Epithelial cell of esophagus (primary cell): ENCODE measurements at places on chromosomes 2 and 18.

- DNase-seq = peak; percentile 41
Observed at GRCh38 chr2:10489842-10490555, 41.9 kb upstream of the ODC1 start.

DNA sequence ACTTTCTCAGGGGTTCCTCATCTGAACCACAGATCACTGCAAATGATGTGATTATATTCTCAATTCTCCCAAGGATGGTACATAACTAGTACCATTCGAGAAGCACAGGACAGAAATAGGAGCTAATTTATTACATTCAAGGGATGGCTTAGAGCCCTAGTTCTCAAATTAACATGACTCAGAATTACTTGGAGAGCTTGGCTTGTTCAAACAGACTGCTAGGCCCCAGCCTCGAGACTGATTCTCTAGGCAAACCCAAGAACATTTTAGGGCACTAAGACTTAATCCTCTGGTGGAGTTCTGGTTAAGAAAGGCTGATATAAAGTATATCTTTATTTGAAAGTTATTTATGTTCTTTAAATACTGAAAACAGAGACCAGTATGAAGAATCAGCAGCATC is 35.8 kb downstream of the HIBCH start:
- peak; percentile 57 for DNase-seq

GRCh38 chr2:108967757-108968156 is 21.3 kb downstream of the EDAR start:
- DNase-seq = no peak

DNA sequence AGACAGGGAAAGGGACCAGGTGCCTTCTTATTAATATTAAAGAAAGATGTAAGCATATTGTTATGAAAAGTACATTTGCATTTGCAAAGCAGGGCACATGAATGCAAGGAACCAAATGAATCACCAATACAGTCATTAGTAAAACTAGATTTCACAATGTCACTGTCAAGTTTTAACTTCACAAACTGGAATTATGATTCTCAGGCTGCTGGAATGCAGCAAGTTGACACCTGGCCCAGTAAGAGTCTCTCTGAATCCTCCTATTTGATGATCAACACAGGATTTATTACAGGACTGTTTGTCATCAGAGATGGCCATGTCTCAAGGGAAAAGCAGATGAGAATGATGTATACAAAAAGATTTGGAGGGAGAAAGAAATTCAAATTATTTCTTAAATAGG is 72.9 kb upstream of the STK39 start:
- DNase-seq = peak; percentile 94

DNA sequence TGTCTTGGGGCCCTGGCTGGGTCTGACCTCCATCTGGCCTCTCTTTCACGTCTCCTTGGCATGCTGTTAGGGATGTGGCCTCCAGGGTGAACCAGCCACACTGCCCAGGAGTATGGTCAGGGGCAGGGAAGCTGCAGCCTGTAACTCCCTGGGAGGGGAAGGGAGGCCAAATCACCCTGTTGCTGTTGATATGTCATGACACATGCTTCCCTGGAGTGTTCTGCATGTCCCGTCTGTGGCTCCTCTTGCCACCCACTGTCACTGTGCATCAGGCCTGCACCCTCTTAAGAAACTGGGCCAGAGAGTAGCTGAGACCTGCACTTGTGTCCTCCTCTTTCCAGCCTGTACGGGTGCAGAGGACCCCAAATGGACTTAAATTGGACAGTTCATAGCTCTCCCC is 221.3 kb downstream of the FHOD3 start:
- DNase-seq = no peak

DNA sequence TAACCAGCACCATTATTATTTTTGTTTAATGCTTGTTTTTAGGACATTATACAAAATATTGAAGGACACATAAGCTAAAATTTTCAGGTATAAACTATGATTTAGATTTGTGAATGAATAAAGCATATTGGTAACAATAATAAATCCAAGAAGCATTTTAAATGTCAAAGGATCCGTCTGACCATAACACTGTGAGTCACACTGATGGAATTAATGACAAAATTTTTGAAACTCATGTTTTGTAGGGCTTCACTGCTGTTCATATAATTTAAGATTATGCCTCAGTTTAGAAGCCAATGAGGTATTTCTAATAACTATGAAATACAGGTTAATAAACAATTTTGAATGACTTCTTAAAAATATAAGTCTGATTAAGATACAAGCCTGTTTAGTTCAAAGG is 124.6 kb downstream of the TMEFF2 start:
- DNase-seq = no peak

DNA sequence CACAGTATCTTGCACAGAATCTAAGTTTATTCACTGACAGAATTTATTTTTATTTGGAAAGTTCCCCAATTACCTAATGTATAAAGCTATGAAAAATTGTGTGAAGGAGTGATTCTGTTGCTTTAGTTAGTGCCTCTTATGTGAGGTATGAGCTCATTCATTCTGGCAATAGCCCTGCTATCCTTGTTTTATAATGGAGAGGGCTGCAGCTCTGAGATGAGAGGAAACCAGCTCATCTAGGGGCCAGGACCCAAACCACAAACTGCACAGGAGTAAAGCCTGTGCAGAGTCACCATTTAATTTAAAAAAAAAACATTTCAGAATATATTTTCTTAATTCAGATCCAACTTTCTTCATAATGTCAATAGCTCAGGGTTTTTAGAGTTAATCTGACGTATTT is 383.0 kb downstream of the TMEM182 start:
- DNase-seq = no peak

GRCh38 chr2:128631698-128632500 is 313.2 kb upstream of the HS6ST1 start:
- DNase-seq = no peak

DNA sequence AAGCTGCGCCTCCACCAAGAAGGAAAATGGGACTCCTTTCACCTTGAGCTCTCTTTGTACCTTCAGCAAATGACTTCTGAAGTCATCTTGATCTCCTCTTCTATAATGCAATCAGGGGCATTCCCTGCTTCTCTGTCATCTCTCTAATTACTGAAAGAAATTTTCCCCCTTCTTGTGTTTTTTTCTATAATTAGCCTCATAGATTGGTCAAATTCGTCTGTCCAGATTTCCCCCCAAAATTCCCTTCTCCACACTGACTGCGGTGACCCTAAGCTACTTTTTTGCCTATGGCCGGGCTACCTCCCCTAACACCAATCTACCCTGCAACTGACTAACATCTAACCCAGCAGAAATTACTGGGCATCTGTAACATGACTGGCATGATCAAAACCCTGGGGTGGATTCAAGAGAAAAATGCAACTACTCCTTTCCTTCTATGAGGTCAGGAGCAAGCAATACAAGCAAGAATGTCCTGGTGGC is 168.6 kb downstream of the BCL2 start:
- DNase-seq = peak; percentile 11

DNA sequence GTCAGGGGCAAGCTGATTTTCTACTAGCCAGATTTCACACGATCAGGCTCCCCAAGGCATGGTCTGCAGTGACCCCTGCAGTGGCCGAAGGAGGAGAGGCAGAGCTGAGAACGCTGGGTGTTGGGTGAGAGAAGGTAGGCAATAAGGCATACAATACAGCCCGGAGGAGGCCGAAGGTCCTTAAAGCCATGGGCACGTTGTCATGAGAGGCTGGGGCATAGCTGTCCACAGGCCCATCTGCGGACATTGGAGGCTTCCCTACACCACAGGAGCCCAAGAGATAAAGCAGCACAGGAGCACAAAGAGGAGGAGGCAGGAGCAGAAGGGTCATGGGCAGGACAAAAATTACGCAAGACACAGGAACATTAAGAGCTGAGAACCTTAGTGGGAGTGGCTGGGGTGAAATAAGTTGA is 16.7 kb upstream of the BZW1 start:
- peak; percentile 36 for DNase-seq

DNA sequence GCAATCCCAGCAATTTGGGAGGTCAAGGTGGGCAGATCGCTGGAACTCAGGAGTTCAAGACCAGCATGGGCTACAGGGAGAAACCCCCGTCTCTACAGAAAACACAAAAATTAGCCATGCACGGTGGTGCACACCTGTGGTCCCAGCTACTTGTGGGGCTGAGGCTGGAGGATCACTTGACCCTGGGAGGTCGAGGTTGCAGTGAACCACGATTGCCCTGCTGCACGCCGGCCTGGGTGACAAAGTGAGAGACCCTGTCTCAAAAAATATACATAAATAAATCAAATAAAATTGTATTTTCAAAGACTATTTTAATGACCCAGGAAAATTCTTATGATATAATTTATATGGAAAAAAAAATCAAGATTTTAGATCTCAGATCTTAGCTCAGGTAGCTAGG is 191.5 kb downstream of the ZFP36L2 start:
- DNase-seq = no peak

DNA sequence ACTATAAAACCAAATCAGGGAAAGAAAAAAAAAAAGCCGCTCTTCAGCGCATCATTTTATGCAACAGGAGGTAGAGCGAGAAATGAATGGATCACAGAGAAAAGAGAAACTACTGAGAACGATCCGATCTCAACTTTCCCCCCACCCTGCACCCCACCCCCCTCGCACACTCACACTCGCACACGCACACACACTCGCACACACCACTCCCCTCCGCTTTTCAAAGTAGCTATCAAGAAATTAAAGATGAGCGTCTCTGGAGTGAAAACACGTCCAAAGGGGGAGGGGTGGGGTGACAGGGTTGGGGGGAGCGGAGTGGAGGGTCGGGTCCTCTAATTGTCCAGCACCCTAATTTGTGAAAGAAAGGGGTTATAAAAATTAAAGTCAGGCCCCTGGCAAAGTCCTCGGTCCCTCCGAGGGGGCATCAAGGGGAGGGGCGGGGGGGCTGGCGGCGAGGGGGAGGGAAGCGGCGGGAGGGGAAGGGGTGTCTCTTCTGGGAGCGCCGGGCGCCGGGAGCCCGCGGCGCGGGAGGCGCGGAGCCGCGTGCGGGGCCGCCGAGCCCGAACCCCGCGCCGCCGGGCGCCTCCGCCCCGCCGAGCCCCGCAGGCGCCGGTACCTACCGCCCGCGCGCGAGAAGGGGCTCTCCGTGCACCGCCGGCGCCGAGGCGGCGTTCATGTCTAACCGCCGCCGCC is 428 bp downstream of the TCF4 start:
- DNase-seq = no peak

DNA sequence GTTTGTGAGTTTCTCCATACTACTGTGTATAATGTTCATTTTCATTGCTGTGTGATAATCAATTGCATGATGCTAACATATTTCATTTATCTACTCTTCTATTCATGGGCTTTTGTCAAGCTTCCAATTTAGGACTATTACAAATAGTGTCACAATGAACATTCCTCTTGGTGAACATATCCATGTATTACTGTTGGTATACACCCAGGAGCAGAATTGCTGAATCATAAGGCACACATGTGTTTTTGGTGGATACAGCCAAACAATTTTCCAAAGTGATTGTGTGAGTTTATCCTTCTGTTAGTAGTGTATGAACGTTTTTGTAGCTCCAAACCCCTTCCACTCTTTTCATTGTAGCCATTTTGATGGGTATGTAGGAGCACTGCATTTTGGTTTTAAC is 101.6 kb upstream of the COPS8 start:
- DNase-seq = peak; percentile 52

GRCh38 chr2:49585921-49586320 is 431.6 kb upstream of the FSHR start:
- no peak for DNase-seq

DNA sequence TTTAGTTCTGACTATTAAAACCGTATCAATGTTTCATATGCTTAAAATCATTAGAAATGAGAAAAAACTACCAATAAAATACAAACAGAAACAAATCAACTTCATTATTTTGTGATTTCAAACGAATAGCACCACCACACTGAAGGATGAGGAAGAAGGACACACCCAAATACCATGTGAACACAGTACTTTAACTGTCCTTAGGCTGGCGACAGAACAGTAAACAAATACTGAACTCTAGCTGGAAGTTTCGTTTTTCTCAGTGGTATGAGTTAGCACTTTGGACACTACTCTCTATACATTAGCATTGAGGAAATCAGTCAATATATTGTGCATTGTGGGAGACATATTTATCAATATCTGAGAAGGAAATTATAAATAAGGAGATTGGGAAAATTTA is 202.4 kb upstream of the AGAP1 start:
- no peak for DNase-seq

DNA sequence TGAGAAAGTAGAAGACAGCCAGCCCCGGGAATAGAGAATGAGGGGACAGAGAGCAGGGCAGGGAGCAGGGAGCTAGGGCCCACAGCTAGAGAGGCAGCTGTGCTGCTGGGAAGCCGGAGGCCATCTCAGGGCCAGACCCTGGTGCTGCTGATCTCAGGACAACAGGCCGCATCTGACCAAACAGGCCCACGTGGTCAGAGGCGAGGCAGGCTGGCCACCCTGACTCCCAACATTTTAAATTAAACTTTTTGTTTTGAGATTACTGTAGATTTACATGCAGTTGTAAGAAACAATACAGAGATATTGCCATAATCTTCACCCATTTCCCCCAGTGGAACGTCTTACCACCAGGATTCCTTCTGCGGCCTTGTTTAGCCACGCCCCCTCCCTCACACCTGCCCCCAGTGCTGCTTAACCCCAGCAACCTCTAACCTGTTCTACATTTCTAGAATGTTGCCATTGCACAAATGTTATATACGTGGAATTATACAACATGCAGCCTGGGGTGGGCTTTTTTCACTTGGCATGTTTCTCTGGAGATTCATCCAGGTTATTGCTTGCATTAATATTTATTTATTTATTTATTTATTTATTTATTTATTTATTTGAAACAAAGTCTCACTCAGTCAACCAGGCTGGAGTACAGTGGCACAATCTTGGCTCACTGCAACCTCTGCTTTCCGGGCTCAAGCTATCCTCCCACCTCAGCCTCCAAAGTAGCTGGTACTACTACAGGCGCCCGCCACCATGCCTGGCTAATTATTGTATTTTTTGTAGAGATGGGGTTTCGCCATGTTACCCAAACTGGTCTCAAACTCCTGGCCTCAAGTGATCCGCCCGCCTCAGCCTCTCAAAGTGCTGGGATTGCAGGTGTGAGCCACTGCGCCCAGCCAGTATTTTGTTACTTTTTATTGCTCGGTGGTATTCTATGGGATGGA is 48.6 kb upstream of the GPR17 start:
- no peak for DNase-seq

GRCh38 chr2:23350041-23350791 is 34.8 kb upstream of the KLHL29 start:
- no peak for DNase-seq

- DNase-seq = peak; percentile 73
Observed at GRCh38 chr2:20093263-20094141, 42.1 kb upstream of the LAPTM4A start.
